ENCODE measurements at places on chromosomes 5 and 9. TPM values are rescaled to one million over a fixed set of nuclear protein-coding genes. Genes with fewer than 3 reads are reported as not detected.

SLC4A9 gene
- not detected for total RNA-seq

MAT2B gene
- 63.4 TPM for total RNA-seq

WNT8A gene
- not detected for total RNA-seq

FOXD4 gene
- 1.2 TPM for total RNA-seq

LEAP2 gene
- 0.77 TPM for total RNA-seq

ISL1 gene
- total RNA-seq, result 1.9 TPM

FST gene
- 56.2 TPM for total RNA-seq

GNA14 gene
- not detected for total RNA-seq

PCDHGB3 gene
- 1.5 TPM for total RNA-seq

CCL19 gene
- total RNA-seq, result not detected

GRCh38 chr9:136015656-136016571 lies 54.7 kb upstream of the UBAC1 start:
- no peak for DNase-seq

- peak; percentile 66 for DNase-seq
These were observed 4.2 kb downstream of the ADAM19 start for GRCh38 chr5:157571357-157571827.

DNA sequence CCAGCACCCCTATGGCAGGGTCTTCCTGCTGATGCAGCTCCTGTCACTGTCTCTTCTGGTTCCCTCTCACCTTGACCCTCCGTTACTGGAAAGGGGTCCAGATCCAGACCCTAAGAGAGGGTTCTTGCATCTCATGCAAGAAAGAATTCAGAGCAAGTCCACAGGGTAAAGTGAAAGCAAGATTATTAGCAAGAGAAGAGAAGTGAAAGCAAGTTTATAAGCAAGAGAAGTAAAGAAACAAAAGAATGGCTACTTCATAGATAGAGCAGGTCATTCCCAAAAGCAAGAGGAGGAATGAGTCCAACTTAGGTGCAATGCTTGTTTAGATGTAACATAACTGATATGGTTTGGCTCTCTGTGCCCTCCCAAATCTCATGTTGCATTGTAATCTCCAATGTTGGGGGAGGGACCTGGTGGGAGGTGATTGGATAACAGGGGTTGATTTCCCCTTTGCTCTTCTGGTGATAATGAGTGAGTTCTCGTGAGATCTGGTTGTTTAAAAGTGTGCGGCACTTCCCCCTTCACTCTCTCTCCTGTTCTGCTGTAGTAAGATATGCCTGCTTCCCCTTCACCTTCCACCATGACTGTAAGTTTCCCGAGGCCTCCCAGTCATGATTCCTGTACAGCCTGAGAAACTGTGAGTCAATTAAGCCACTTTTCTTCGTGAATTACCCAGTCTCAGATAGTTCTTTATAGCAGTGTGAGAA lies 183.3 kb downstream of the MED10 start:
- DNase-seq, result no peak

- no peak for DNase-seq
These were observed 134.7 kb downstream of the CDH6 start for GRCh38 chr5:31328040-31328733.

DNA sequence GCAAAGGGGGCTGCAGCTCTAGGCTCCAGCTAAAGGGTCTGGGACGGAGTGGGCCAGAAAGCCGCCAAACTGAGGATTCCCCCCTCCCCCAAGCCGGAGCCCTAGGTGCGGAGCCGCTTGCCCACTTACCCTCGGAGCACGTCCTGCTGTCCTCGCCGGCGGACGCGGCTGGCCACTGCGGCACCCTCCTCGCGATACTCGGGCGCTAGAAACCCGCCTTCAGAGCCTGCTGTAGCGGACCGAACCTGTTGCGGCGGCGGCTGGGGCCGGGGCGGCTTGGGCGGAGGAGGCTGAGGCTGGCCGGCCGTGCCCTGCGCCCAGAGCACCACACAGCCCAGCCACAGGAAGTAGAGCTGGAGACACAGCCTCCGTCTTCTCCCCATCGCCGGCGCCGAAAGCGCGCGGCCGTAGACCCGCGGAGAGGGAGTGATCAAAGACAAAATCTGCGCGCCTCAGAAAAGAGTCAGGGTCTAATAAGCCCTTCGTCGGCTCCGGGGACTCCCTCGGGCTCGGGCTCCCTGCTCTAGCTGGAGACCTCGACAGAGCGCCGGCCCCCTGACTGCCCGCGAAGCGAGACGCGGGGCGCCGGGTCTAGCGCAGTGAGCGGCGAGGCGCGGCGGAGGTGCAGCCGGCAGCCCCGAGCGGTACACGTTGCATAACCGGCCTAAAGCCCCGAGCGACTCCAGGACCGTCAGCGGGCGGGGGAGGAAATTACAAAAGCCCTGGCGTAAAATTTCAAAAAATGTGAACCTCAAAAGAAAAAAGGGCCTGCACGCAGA lies 635 bp downstream of the FBN2 start:
- peak; percentile 45 for DNase-seq

GRCh38 chr9:99967457-99967856 lies 61.0 kb downstream of the STX17 start:
- no peak for DNase-seq

DNA sequence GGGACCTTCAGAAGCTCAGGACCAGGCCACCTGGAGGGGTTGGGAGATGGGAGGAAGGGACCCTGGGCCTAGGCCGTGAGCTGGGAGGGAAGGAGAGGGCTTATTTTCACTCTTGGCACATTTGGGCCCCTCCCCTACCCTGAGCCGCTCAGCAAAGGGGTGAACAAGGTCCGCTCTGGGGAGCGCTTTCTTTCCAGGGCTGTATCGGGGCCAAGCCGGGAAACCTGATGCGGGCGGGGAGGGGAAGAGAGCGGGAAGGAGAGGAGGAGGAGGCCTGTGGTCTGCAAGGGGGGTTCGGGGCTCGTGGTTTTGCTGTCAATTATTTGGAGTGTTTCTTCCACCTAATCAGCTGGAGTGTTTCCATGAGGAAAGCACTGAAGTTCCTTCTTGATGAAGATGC lies 62.7 kb upstream of the RXRA start:
- DNase-seq, result no peak

- DNase-seq, result no peak
These were observed 251.5 kb upstream of the TNC start for GRCh38 chr9:115369322-115369957.

GRCh38 chr9:136950656-136951276 lies 1.3 kb upstream of the LCN12 start:
- DNase-seq, result peak; percentile 20

- DNase-seq, result peak; percentile 65
These were observed 88.1 kb downstream of the PCSK1 start for GRCh38 chr5:96344678-96345577.

DNA sequence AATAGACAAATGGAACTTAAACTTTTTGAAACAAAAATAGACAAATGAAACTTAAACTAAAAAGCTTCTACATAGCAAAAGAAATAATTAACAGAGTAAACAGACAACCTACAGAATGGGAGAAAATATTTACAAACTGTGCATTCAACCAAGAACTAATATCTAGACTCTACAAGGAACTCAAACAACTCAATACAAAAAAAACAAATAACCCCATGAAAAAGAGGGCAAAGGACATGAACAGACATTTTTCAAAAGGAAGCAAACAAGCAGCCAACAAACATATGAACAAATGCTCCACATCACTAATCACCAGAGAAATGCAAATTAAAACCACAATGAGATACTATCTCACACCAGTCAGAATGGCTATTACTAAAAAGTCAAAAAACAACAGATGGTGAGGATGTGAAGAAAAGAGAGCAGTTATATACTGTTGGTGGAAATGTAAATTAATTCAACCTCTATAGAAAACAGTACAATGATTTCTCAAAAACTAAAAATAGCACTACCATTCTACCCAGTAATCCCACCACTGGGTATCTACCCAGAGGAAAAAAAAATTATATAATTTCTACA lies 170.8 kb upstream of the RGMB start:
- no peak for DNase-seq

GRCh38 chr9:78640728-78641127 lies 343.8 kb downstream of the PSAT1 start:
- no peak for DNase-seq

DNA sequence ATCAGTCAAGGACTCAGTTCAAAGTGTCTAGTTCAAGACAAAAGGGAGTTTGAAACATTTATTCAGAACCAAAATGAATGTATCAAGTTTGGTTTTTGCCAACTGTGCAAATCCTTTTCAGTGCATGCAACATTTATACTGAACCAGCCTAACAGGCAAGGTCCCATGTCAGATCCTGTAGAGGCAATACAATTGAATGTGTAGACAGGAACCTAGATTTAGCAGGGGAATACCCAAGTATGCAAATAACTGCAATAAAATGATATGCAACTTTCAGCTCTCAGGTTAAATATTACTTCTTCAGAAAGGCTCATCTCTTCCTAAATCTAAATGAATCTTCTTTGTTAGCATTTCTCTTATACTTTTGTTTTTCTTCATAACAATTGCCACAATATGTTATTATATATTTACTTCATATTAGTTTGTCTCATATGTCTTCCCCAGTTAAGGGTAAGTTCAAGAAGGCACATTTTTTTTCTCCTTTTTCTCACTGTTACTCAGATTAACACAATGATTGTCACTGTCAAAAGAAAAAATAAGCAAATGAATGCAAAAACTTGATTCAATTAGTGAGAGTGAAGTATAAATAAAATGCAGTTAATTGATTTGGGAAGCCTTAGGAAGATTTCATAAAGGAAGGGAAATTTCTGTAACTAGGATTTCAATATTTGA lies 163.9 kb upstream of the RASA1 start:
- no peak for DNase-seq

DNA sequence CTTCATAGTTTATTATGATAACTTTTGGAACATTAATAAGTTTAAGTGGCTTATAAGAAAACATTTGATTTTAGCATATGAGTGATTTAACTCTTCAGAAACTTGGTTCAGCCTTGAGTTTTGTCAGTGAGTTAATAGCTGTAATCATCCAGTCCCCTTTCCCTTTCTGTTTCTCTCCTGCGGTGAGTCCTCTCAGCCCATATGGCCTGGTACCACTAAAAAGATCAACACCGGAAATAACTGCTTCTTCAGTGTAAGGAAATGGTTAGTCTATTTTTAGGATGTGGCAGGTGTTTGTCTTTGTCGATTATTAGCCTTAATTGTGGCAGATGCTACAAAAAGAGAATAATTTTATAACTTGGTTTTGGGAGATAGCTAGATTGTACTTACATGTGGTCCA lies 120.2 kb upstream of the GRHPR start:
- no peak for DNase-seq

DNA sequence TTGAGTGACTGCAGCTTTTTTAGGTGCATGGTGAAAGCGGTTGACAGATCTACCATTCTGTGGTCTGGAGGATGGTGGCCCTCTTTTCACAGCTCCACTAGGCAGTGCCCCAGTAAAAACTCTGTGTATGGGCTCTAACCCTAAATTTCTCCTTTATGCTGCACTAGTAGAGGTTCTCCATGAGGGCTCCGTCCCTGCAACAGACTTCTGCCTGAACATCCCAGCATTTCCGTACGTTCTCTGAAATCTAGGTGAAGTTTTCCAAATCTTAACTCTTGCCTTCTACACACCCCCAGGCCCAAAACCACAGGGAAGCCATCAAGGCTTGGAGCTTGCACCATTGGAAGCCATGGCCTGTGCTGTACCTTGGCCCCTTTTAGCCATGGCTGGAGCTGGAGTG lies 1898.1 kb upstream of the NUDT12 start:
- DNase-seq, result no peak

DNA sequence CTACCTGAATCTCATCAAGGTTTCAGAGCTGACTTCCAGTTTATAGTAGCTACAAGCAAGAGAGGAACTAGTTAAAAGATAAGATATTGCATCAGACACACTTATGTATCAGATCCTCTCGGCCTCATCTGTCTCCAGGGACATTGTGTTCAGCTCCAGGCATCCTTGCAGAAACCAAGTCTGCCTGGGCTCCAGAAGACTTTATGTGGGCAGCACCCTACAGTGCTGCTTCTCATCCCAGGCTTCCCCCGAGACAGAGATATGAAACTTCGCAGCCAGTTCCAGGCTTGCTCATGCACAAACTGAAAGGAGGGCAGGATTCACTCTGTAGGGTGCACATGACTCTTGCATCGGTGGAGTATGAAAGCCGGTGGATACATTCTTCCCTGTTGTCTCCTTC lies 33.9 kb upstream of the FOXB2 start:
- no peak for DNase-seq

- DNase-seq, result no peak
These were observed 161.4 kb upstream of the GAS1 start for GRCh38 chr9:87108661-87109060.

DNA sequence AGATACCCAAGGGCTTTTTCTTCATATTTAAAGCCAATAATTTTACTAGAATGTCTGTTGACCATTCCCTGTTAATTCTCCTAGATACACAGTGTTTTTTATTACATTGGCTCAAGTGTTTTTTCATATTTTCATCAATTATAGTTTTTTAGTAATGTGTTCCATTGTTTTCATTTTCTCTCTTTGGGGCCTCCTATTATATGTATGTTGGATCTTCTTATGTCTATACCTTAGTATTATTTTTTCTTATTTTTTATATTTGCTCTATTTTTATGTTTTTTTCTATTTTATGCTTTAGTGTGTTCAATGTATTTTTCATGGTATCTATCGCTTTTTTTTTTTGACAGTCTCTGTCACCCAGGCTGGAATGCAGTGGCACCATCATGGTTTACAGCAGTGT lies 7.5 kb downstream of the KIAA1958 start:
- DNase-seq, result no peak

DNA sequence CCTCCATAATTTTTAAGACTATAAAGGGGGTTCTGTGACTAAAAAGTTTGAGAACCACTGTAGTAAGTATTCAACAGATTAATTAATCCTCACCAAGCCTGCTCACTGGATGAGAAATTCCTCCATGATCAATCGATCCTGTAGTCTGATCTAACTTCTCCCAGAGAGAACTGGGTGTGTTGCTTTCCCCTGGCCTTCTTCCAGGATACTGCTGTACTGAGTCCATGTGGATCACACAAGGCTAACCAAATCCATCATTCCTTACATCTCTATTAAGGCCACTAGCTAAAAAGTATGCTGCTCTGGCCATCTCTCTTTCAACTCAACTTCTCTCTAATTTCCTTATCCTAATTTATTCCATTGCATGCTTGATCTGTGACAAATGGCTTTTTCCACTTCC lies 280.2 kb upstream of the PCSK5 start:
- DNase-seq, result no peak

GRCh38 chr5:39675676-39676075 lies 250.9 kb upstream of the DAB2 start:
- DNase-seq, result no peak

DNA sequence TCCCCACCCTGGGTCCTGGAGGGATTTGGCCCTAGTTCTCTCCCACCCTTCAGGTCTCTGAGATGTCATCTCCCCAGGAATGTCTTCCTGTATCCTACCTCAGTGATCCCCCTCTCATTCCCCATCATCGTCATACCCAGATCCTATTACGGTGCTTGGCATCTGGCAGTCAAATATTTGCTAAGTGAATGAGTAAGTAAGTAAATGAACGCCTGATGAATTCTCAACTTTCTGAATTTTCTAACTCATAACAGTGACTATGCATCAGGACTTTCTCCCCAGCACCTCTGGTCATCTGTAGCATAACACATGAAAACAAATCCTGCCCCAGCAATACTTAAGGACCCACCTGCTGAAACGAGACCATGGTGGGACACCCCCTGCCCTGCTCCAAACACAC lies 244.2 kb downstream of the EBF1 start:
- peak; percentile 58 for DNase-seq

GRCh38 chr5:14432931-14433589 lies 148.5 kb upstream of the OTULINL start:
- DNase-seq, result no peak

- DNase-seq, result peak; percentile 18
These were observed 109.4 kb downstream of the PSD2 start for GRCh38 chr5:139904816-139905661.

- no peak for DNase-seq
These were observed 24.9 kb upstream of the C5orf63 start for GRCh38 chr5:127098241-127098640.

Data from HT1080 (cell line).